ENCODE measurements at places on chromosomes 16 and 17.

DNA sequence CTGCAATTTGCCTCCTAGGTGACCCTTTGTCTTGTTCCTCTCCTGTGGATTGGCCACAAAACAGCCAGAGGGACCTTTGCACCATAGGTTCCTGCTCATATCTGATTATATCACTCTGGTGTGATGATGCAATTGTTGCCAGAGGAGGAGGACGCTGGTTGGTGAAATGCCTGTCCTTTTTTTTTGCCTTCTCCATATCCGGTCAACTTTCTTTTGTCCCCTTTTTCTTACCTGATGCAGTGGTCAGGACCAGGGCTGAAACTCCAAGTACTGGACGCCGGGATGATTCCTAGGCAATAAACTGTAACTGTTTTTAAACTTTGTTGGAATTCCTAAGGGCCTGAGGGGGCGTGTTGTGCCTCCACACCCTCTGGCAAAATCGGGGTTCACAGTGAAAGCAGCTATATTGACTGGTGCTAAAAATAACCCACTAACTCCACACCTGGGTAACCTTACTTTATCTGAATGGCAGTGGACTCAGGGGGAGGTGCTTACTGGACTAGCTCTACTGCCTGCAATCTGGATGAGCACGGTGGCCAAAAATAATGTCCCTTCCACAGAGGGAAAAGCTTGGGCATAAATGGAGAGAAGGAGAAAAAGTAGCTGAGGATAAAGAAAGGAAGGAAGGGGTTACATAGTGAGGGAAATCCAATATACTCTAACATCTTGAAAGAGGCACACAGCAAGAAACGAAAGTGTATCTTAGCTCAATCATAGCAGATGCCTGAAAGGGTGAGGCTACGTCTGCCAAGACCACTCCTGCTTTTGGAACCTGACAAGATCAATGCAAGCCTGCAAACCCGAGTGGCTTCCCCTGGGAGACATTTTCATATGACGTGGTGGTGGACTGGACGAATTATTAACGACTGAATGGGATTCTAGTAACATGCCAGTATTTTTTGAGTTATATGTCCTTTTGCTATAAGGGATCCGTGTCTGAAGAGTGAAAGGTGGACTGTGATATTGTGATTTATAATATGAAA, 28.4 kb upstream of the ZNF423 start:
- DNase-seq = no peak

DNA sequence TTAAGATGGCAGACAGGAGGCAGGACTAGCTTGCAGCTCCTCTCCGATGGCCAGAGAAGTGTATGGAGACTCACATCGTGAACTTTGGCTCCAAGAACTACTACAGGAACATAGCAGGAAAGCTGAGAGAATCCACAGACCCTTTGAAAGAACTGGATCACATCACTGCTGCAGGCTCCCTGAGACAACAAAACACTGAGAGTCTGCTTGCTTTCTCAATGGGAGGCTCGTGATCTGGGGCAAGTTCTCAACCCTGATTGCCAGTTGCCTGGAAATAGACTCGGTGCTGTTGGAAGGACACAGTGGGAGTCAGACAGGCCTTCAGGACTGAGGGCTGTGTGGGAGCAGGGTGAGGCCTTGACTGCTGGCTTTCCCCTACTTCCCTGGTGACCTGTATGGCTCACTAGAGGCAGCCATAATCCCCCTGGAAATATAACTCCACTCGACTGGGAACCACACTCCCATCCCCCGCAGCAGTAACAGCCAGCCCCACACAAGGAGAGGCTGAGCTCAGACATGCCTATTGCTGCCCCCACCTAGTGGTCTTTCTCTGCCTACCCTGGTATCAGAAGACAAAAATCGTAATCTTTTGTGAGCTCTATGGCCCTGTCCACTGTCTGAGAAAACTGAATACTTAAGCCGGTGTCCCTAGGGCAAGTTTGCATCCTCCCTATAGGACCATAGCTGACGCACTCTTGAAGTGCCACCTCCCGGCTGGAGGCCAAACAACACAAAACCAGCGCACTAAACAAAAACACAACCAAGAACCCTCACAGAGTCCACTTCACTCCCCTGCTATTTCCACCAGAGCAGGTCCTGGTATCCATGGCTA, 238.4 kb downstream of the CEP112 start:
- no peak for DNase-seq

GRCh38 chr17:42341568-42341967, 46.7 kb downstream of the STAT3 start:
- DNase-seq = no peak

GRCh38 chr16:181565-182021, 1.3 kb downstream of the HBQ1 start:
- no peak for DNase-seq

GRCh38 chr16:30867747-30868146, 26.1 kb downstream of the BCL7C start:
- DNase-seq = no peak

- no peak for DNase-seq
Measured at GRCh38 chr17:15255713-15256454, 9.2 kb downstream of the PMP22 start.

Measured in CD14-positive monocyte (primary cell).